ENCODE measurements at places on chromosomes 5 and 9. TPM values are rescaled to one million over a fixed set of nuclear protein-coding genes. Genes with fewer than 3 reads are reported as not detected.
A peak's percentile ranks its signal among the peaks of the same experiment; 100 is the strongest.

DNA sequence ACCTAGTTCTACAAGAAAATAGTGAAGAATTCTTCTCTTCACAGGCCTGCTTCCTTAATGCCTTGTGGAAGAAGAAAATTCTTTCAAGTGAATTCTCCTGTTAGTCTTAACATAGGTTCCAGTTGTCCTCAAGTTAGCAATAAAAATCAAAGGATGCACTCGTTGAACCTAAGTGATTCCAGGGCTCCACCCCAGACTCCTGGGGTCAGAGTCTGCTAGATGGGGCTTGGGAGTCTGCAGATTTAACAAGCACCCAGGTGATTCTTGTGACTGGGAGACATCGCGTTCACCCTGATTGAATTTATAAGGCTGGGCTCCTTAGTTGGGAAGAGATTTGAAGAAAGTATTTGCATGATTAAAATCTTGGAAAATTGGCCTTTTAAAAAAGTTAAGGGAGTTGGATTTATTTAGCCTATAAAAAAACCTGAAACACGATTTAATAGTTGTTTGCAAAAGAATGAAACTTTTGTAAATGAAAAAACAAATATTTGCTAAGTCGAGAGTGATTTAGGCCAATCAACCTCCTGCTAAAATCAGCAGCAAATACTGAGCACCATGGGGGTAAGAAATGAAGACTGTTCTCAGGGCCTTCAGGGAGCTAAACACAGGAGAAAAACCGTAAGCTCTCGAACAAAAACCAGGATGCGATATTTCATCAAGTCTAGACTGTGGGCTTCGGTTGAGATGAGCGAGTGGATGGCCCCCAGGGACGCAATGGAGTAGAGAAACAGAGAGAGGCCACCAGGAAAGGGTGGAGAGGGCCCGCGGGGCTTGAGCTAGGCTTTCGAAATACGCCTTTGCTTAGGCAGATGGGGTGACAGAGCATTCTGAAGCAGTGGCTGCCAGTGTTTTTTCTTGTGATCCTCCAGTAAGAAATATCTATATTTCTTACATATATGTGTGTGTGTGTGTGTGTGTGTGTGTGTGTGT is 86.9 kb upstream of the TTC23L start:
- peak; percentile 29 for DNase-seq
- peaks cover 3% of the 10 kb centered on the region for H3K4me1 ChIP-seq
- H3K27me3 ChIP-seq = no peaks in the 10 kb centered on the region
- no peak overlapping the region for H3K4me3 ChIP-seq
- no peak overlapping the region for H3K27ac ChIP-seq

- no peak overlapping the region for H3K27ac ChIP-seq
- H3K4me3 ChIP-seq = no peak overlapping the region
- H3K4me1 ChIP-seq = no peaks in the 10 kb centered on the region
These were observed 474.2 kb downstream of the EFNA5 start for GRCh38 chr5:107196500-107197059.

GRCh38 chr5:9865574-9865973 is 235.4 kb upstream of the TAS2R1 start:
- H3K27ac ChIP-seq = no peak overlapping the region
- no peaks in the 10 kb centered on the region for H3K36me3 ChIP-seq

GRCh38 chr9:80376180-80376579 is 804.4 kb downstream of the TLE4 start:
- H3K4me1 ChIP-seq = no peaks in the 10 kb centered on the region
- no peaks in the 10 kb centered on the region for H3K36me3 ChIP-seq
- H3K27ac ChIP-seq = no peak overlapping the region

DNA sequence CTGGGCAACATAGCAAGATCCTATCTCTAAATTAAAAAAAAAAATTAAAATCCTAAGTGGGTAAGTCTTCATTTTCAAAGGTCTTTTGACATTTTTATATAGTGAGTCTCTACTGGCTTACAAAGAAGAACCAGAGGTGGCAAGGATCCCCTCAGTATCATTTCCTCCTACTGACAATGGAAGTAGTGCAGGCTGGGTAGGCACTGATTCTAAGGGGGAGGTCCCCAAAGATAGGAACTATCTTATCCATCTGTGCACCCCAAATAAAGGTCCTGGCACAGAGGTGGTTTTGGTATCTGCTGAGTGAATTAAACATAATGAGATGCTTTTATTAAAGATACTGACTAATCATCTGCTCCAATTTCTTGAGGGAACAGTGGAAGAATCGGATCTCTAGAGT is 4.2 kb downstream of the FAM193B start:
- peaks cover 45% of the 10 kb centered on the region for H3K4me1 ChIP-seq
- peak overlapping the region; percentile 36 for H3K27ac ChIP-seq
- peak; percentile 22 for DNase-seq
- no peaks in the 10 kb centered on the region for H3K27me3 ChIP-seq
- no peak overlapping the region for H3K4me3 ChIP-seq

DNA sequence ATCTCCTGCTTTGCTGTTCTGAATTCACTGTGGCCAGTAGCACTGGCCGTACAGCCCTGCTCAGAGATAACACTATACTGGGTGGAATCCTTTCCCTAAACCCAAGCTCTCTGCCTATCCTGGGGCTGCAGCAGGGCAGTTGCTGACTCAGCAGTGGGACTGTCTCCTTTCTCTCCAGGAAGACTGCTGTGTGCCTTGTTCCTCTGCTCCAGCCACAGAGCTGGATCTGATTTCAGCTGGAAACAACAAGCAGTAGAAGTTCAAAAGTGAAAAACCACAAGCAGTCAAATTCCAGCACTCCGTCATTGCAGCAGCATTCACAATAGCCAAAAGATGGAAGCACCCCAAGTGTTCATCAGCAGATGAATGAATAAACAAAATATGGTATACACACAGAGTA is 105.0 kb downstream of the FBXL7 start:
- no peak overlapping the region for H3K27ac ChIP-seq
- no peaks in the 10 kb centered on the region for H3K36me3 ChIP-seq
- H3K4me3 ChIP-seq = no peak overlapping the region

DNA sequence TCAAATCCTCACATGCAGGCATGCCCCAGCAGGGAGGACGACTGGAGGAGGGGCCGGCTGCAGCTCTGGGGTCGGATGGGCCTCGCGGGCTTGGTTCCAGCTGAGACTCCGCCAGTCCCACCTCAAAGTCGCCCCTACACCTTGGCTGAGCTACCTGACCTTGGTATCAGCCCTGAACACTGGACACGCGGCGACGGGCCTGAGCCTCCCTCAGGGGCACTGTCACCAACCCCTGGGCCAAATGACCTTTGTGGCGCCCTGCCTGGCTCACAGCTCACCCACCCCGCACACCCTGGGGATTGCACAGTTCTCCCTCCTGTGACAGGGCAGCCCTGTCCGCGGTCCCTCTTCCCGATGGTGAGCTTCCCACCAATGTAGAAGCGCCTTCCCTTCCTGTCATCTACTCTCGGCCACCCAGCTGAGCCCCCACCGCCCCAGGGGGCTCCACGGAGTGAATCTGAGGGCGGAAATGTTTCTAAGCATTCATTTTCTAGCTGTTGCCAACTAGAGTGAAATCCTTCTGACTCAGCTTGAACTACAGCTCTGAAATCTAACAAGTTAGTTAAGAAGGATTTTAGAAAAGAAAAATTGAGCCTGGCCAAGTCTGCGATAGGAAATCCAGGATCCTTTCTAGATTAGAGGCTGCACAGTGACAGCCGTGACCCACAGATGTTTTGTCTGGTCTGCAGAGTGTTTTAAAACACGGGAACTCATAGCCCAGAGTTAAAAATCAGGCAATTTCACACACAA is 138.9 kb upstream of the PHYKPL start:
- no peak for DNase-seq
- H3K4me3 ChIP-seq = no peak overlapping the region
- H3K27ac ChIP-seq = no peak overlapping the region
- peaks cover 17% of the 10 kb centered on the region for H3K27me3 ChIP-seq
- H3K4me1 ChIP-seq = peaks cover under 1% of the 10 kb centered on the region
- H3K36me3 ChIP-seq = no peaks in the 10 kb centered on the region

DNA sequence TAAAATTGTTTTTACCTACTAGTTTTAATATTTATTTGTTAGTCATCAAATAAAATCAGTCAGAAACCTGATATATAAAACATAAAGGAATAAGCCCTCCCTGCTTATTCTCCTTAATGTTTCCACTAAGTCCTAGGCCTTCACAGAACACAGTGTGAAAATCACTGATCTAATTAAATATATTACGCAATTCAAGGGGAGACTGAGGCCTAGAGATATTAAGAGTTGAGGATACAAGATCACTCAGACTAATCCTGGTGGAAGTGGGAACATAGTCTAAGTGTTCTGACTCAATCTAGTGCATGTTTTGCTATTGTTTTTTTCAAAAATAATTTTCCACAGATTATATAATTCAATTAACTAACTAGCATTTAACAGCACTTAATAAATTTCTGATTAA is 401.1 kb downstream of the SLCO4C1 start:
- H3K36me3 ChIP-seq = no peaks in the 10 kb centered on the region
- peaks cover 5% of the 10 kb centered on the region for H3K27me3 ChIP-seq
- no peak overlapping the region for H3K27ac ChIP-seq
- DNase-seq = no peak
- H3K4me3 ChIP-seq = no peak overlapping the region

DNA sequence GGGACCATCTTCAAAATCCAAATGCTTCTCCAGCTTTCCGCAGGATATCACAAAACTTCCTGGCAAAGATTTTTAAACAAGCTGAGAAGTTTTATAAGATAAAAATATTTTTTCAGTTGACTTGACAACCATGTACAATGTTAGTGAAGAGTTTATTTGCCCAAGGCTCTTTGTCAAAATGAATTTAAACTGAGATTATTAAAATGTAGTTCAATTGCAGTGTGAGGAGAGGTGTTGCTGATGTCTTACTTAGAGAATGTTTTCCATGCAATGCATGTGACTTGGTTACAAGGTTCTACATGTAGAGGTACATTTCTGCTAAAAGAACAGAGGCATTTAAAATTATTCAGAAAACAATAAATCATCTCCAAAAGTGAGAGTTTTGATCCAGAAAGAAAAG is 131.4 kb upstream of the MINAR2 start:
- H3K27me3 ChIP-seq = no peaks in the 10 kb centered on the region
- no peak for DNase-seq
- no peak overlapping the region for H3K27ac ChIP-seq
- no peak overlapping the region for H3K4me3 ChIP-seq

Gene SRD5A1
- polyA plus RNA-seq = 10.9 TPM

Gene SOX30
- 0.61 TPM for polyA plus RNA-seq

Gene ARID3C
- polyA plus RNA-seq = not detected

Gene SLC2A8
- polyA plus RNA-seq = 14.3 TPM

All from naive B cell (primary cell).